K562 (cell line): ENCODE measurements at places on chromosomes 5 and 9.

DNA sequence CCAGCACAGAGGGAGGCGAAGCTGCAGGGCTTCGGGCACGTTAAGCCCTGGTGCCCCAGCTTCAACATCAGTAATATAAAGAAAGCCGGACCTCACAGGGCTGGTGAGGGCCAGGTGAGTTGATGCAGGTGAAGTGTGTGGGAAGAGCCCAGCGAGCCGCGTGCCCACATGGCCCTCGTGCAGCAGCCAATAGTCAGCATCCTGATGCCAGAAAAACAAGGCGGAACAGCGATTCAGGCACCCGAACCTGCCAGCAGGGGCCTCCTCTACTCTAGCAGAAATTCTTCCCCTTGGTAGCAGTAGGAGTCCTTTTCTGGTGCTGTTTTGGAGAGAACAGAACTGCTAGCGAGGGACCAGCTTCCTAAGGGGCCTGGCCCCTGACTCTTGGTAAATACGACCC is 7.8 kb downstream of the MED10 start:
- no peak for DNase-seq

DNA sequence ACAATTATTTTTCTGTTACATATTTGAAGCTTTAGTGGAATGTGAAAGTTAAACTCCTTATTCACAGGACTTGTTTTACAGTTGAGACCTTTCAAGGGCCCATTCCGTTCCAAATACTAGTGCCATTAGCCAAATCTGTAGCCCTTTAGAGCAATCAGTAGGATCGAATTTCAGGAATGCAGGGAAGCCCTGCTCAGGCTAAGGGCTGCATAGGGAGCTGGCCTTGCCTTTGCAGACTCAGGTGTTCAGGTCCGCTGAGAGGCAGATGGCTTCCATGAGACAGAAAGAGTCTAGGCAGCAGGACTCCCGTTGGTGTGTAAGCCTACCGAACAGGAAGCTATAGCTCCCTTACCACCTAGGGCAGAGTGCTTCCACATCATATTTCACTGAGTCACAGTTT is 150.1 kb upstream of the SLC27A6 start:
- DNase-seq: no peak

DNA sequence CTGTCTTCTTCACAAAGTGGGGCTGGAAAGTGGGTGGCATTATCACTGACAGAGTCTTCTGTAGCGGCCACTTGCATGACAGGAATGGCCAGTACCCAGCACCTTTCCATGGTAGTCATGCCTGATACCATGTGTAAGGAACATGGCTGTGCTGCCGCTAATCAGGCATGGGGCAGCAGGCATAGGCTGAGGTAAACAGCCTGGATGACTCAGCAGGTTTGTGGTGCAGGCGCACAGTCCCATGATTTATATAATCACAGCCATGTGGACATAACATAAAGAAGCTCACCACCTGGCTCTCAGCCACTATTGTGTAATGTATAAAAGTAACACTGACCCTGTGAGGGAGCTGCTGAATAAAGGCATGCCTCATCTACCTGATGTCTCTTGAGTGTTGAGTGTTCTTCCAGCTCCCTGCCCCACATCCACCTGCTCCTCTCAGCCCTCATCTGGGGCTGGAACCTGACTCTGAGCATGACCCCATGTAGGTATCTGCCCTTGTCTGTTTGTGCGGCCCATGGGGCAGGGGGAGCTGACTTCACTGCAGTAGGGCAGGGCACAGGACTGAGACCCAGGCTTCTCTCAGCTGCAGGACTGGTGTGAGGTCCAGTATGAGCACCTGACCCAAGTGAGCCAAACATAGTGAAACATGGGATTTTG is 13.2 kb upstream of the ICE1 start:
- DNase-seq: no peak

DNA sequence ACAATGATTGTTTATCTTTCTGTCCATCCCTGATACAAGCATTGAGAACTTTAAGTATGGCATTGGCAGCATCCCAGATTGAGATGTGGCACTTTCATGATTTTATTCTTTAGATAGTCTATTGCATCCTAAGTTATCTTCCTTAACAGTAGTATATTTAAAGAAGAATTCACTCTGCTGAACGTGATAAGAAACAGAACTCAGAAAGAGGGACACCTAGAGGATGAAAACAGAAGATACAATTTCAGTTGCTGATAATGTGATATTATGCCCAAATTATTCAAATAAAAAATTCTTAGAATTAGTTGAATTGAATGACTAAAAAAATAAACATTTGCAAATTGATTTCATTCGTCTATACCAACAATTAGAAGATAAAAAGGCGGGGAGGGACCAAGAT is 218.1 kb upstream of the DMRTA1 start:
- DNase-seq: no peak

DNA sequence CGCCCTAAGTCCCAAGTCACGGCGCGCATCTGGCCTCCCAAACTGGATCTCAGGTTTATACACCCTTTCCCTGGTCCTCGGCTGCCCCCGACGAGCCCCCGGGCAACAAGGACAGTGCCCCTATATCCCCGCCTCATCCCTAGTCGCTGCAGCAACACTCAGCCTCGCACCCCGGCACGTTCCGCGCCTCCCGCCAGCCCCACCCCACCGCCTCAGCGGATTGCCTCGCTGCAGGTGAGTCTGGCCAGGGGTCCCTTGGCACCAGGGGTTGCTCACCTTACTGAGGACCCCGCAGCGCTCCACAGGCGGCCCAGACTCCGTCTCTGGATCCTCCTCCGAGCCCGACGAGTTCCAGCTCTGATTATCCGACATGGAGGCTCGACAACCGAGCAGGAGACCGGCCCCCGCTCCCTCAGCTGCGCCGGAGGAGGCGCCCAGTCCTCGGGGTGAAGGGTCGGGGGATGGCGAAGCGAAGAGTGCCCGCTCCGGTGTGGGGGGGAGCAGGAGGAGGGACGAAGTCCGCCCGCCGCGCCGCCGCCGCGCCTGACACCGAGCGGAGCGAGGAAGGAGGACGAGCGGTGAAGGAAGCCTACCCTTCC is 494 bp downstream of the CERT1 start:
- DNase-seq: peak; percentile 43

DNA sequence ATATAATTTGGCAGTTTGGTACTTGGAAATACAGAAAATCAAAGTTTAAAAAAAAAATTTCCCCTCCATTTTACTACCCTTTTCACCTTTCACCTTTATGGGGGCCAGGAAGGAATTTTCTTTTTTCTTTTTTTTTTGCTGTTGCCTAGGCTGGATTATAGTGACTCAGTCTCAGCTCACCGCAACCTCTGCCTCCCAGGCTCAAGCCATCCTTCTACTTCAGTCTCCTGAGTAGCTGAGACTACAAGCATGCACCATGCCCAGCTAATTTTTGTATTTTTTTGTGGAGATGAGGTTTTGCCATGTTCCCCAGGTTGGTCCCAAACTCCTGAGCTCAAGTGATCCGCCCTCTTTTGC is 9.1 kb downstream of the CHMP5 start:
- DNase-seq: no peak
